ENCODE measurements at places on chromosomes 11 and 22.
A peak's percentile ranks its signal among the peaks of the same experiment; 100 is the strongest.

DNA sequence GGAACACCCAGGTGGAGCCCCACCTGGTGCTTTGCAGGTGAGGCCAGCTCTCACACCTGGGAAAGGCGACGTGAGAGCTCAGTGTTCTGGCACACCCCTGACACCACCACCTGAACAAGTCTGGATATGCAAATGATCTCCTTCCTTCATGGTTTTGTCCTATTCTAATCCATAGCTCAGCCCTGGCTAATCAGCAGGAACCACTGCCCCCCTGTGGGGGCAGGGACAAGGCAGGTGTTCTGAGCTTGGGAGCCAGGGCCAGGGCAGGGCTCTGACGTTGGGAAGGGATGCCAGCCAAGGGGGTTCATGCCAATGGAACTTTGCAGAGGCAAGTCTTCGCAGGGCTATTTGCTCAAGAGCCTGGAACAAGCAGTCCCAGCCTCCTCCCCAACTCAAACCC is 144.2 kb downstream of the TRIM29 start:
- DNase-seq = no peak

DNA sequence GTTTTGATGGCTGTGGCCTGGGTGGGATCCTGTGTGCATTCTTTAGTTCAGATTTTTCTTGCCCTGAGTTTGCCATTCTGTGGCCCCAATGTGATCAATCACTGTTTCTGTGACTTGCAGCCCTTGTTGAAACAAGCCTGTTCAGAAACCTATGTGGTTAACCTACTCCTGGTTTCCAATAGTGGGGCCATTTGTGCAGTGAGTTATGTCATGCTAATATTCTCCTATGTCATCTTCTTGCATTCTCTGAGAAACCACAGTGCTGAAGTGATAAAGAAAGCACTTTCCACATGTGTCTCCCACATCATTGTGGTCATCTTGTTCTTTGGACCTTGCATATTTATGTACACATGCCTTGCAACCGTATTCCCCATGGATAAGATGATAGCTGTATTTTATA is 620 bp downstream of the OR4C16 start:
- no peak for DNase-seq

GRCh38 chr11:126892756-126893155 is 107.8 kb downstream of the KIRREL3 start:
- DNase-seq = no peak

DNA sequence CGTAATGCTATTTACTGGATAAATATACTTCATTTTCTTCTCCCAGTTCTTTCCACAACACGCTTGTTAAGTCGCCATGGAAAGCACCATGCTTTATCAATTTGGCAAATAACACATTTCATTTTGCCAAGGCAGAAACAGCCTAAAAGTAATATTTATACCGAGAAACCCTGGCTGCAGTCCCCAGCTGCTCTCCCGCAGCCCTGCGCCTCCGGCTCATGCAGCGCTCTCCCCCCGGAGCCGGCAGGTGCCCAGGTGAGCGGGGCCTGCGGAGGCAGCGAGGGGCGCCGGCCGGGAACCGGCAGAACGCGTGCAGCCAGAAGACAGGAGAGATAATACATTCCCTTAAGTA is 681 bp upstream of the ARHGEF12 start:
- DNase-seq = no peak

GRCh38 chr11:30015725-30016412 is 961 bp downstream of the KCNA4 start:
- DNase-seq = no peak

GRCh38 chr11:132742929-132743328 is 789.4 kb downstream of the OPCML start:
- DNase-seq = no peak

- DNase-seq = no peak
These were observed 11.0 kb downstream of the MN1 start for GRCh38 chr22:27790376-27791158.

DNA sequence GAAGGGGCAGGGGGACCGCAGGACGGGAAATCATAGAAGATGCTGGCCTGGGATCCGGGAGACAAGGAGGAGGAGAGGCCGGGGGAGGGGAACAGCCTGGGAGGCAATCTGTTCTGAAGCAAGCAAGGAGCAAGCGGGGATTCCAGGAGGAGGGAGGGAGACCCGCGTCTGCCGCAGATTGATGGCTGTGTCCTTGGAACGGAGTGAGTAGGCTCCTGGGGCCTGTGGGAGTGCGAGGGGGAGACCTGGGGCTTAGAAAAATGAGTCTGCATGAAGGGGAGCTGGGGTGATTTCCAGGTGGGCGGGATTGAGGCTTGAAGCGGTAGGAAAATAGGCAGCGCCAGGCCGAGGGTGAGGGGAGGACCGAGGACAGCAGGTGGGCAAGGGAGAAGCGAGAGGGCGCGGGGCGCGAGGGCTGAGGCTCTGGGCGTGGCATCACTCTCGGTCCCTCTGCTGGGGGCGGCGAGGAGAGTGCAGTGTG is 1.6 kb upstream of the LRRC55 start:
- DNase-seq = no peak

DNA sequence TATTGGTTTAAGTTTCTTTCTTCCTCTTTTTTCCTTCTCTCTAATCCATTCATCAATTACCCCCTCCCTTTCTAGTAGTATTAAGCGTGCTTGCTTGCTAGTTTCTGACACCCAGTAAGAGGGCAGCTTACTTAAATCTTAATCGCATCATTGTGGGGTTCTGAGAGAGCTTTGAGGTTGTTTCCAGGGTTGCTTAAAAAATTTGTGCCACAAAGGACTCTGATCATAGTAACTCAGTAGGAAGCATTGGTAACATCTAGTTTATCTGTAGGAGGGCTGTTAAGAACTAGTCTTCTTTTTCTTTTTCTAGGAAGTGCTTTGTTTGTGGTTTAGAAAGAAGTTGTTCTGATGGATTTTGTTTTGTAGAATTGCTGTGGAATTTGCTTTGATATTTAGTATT is 45.3 kb downstream of the TMEM135 start:
- DNase-seq = no peak

- peak; percentile 90 for DNase-seq
These were observed 6.7 kb upstream of the AHNAK start for GRCh38 chr11:62553080-62553838.

- DNase-seq = no peak
These were observed 2.6 kb downstream of the CSF2RB start for GRCh38 chr22:36916034-36916433.

- DNase-seq = no peak
These were observed 924.4 kb upstream of the TENM4 start for GRCh38 chr11:80365076-80365725.

DNA sequence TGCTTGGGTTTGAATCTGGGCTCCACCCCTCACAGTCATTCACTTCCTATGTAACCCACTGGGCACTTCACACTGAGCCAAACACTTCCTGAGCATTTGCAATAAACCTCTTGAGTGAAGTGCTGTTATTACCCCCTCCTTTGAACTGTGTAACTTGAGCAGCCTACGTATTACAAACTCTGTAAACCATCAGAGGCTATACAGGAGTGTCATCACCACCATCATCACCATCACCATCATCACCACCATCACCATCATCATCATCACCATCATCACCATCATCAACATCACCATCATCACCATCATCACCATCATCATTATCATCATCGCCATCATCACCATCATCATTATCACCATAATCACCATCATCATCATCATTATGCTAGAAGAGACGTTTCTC is 18.4 kb downstream of the RTL6 start:
- no peak for DNase-seq

- no peak for DNase-seq
These were observed 154.3 kb downstream of the FBXO7 start for GRCh38 chr22:32628628-32629572.

- no peak for DNase-seq
These were observed 10.0 kb downstream of the UPB1 start for GRCh38 chr22:24504956-24505736.

DNA sequence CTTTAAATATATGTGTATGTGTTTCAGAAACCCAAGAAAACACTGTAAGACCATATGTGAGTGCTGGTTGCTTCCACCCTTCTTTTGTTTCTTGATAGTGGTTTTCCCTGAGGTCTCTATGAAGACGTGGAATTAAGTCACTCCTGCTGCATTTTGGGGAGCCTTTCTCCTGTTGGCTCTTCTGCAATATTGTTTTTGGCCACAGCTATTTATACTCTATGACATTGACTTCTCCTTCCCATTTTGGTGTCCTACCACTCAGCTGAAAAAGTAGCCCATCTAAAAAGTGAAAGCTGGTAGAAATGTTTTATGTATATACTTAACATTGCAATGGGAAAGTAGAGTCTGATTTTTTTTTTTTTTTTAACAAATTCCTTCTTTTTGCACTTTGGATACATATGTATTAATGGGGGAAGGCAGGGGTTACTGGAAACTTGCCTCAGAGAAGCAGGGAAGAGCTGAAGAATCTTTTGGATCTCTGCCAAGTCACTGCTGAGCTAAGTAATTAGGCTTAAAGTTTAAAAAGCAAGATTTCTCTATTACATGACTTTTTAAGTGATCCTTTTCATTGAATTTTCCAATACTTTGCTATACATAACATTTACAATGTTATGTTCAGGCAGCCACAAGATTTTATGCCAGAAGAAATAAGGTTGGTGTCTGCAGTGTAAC is 1.8 kb downstream of the TTC17 start:
- DNase-seq = no peak

- DNase-seq = no peak
These were observed 816 bp downstream of the PDE3B start for GRCh38 chr11:14644226-14645014.

DNA sequence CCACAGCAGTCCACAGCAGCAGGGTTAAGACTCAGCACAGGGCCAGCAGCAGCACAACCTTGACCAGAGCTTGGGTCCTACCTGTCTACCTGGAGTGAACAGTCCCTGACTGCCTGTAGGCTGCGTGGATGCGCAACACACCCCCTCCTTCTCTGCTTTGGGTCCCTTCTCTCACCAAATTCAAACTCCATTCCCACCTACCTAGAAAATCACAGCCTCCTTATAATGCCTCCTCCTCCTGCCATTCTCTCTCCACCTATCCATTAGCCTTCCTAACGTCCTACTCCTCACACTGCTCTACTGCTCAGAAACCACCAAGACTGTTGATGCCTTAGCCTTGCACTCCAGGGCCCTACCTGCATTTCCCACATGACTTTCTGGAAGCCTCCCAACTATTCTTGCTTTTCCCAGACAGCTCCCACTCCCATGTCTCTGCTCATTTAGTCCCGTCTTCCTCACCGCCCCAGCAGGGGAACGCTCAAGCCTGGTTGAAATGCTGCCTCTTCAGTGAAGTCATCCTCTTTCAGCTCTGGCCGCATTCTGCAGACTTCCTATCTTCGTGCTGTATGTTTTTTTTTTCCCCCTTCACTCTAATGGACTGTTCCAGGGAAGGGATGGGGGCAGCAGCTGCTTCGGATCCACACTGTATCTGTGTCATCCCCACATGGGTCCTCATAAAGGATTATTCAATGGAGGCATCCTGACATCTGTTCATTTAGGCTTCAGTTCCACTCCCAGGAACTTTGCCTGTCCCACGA is 3.3 kb downstream of the IL18BP start:
- no peak for DNase-seq

- no peak for DNase-seq
These were observed 12.6 kb upstream of the NECTIN1 start for GRCh38 chr11:119741369-119742262.

DNA sequence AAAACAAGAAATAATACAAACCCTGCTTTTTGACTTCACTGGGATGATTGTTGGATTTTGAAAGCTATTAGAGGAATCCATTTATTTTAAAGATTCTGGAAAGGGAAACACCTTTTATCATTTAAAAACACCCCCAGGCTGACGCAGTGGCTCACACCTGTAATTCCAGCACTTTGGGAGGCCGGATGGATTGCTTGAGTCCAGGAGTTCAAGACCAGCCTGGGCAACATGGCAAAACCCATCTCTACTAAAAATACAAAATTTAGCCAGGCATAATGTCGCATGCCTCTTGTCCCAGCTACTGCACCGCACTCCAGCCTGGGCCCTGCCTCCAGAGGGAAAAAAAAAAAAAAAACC is 317 bp upstream of the SCN2B start:
- no peak for DNase-seq

DNA sequence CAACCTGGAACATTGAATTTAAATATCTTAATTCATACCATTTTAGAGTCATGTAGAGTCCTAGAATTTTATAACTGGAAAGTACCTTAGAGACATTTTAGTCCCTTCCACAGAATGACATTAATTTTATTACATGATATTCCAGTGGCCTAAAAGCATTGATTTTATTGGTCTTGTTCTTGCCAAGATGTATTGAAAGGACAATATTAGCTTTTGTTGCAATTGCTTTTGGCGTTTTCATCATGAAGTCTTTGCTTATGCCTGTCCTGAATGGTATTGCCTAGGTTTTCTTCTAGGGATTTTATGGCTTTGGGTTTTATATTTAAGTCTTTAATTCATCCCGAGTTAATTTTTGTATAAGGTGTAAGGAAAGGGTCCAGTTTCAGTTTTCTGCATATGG is 29.0 kb downstream of the OR51F1 start:
- DNase-seq = no peak

DNA sequence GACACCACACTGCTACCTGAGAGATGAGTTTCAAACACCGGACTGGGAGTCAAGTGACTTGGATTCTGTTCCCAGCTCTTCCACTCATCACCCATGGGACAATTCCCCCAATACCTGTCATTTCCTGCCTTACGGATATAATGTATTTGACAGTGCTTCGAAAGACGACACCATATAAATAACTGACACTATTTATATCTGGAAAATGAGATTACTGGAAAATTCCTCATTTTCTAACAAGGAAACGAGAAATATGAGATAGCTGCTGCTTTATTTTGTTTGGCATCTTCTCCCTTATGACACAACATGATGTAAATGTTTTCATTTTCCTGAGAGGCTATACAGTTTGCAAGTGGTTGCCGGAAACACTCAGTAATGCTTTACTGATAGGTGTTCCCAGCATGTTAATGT is 8.6 kb downstream of the HSCB start:
- DNase-seq = no peak

- no peak for DNase-seq
These were observed 31.5 kb downstream of the CDKN1C start for GRCh38 chr11:2853997-2854560.

- no peak for DNase-seq
These were observed 12.3 kb upstream of the BID start for GRCh38 chr22:17786435-17787161.

DNA sequence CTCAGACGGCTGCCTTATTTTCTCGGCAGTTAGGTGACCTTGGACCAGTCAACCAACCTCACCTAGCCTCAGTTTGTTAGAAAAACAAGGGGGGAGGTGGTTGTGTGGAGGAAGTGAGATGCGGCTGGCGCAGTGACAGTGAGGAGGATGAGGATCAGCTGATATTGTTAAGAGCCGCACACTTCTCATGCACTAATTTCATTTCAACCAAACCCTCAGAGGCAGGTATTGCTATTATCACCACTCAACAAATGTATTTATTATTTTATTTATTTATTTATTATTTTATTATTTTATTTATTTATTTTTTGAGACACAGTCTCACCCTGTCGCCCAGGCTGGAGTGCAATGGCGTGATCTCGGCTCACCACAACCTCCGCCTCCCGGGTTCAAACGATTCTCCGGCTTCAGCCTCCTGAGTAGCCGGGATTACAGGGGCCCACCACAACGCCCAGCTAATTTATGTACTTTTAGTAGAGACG is 2.1 kb downstream of the LGALS1 start:
- no peak for DNase-seq
